ENCODE measurements at places on chromosomes 4 and X.
A peak's percentile ranks its signal among the peaks of the same experiment; 100 is the strongest.

DNA sequence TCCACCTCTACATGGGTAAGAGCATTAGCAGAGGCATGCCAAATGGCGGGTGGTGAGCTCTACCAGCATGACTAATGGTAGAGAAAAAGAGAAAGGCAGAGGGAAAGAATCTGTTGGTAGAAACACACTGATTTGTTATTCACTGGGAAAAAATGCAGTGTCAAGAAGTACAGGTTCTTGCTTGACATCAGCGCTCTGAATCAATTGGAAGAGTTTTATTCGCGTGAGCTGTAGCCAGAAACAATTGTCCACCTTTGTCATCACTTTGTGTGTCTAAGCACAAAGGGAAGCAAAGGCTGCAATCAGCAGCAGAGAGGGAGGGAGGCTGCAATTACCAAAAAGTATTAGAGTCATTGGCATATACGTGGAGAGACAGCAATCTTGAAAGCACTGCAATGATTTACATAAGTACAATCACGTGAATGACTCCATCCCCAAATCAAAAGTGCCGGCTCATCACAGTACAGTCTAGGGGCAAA is 67.7 kb upstream of the HS3ST1 start:
- no peak for DNase-seq

GRCh38 chr4:32574803-32575202 is 1854.6 kb downstream of the PCDH7 start:
- DNase-seq: no peak

DNA sequence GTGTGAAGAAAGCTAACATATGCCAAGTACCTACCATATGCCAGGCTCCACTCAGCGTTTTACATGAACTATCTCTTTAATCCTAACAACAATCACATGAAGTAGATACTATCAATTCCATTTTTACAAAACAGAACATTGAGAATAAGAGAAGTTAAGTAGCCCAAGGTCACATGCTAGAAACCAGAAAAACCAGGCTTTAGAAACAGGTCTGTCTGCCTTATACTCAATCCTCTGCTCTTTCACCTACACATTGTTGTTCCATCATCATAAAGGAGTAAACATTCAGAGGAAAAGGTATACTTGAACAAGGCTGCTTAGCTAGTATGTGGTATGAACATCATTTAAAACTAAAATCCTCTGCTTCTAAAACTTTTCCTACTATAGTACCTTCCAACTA is 42.1 kb downstream of the WDFY3 start:
- DNase-seq: no peak

DNA sequence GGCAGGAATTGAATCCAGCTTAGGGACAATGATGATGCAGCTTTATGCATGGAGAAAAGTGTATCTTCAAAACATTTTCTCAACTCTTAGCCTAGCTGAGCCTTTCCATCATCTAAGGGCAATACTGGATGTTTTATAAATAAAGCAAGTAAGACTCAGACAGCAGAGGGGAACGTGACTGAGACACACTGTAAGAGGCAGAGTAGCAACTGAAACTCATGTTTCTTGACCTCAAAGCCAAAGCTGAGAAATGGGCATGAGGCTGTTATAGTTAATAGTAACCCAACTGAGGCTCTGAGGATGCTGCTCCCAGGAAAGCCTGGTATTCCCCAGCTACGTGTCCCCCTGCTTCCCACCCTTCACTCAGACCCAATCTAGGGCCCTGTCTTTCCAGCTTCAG is 44.6 kb downstream of the ARHGEF9 start:
- DNase-seq: no peak

DNA sequence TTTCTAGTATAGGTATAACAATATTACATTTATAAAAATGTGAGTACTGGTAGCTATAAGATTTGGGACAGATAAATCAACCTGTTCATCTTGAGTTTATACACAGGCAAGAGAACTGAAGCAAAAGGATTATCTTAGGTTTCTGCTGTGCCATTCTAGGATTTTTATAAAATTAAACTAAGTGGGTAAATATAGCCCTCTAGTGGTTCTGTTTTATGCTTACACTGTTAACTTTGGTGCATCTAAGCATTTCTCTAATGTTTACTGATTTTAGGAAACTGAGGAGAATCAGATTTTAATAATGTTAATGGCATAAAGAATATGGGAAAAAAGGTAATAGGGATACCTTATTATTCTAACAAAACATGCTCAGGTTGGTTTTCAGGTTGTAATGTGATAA is 1.1 kb upstream of the RRH start:
- DNase-seq: peak; percentile 16

GRCh38 chrX:51975360-51975759 is 81.9 kb downstream of the MAGED1 start:
- no peak for DNase-seq
